ENCODE measurements at places on chromosomes 5 and 9.

DNA sequence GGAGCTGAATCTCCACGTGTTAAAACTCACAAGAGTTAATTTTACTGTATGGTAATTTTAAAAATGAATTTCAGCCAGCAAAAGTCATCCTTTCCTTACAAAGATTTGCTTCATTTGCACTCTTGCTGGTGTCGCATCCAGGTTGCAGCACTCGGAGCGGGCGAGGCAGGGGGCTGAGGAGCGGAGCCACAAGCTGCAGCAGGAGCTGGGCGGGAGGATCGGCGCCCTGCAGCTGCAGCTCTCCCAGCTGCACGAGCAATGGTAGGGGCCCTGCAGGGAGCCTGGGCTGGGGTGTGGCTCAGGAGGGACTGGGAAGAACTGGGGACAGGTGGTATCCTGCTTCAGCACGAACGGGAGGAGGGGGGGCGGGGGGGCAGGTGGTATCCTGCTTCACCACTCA, 27.1 kb downstream of the HNRNPH1 start:
- DNase-seq: peak; percentile 90

DNA sequence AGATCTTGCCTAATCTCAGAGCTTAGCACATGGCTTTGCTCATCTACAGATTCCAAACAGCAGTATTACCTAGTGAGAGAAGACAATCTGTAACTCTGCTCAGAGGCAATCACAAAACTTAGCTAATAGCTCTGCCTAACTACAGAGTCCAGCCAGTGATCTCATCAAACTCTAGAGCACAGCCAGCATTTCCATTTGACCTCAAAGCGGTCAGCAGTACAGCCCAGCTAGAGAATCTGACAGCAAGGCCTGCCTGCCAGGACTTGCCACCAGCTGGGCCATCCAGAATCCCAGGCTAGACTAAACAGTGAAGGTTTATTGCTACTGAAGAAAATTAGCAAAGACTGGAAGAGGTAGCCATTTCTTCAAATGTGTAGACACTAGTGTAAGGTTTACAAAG, 217.9 kb upstream of the VLDLR start:
- no peak for DNase-seq

DNA sequence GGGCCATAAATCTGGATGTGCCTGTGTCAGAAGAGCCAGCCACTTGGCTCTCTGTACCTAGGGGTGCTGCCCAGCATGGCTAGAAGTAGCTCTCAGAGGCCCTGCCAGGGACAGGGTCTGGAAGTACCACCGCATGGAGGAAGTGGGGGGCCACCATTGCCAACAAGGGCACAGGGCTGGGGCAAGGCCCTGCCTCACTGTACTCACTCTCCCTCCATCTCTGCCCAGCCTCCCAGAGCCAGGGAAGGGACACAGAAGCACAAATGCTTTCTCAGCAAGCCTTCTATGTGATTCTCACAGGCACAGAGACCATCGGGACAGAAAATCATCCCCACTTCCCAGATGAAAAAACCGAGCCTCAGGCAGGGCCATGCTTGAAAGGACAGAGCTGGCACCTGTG, 138.1 kb downstream of the C5orf15 start:
- DNase-seq: no peak

- DNase-seq: no peak
Measured at GRCh38 chr5:55438998-55439397, 95.8 kb downstream of the PLPP1 start.

DNA sequence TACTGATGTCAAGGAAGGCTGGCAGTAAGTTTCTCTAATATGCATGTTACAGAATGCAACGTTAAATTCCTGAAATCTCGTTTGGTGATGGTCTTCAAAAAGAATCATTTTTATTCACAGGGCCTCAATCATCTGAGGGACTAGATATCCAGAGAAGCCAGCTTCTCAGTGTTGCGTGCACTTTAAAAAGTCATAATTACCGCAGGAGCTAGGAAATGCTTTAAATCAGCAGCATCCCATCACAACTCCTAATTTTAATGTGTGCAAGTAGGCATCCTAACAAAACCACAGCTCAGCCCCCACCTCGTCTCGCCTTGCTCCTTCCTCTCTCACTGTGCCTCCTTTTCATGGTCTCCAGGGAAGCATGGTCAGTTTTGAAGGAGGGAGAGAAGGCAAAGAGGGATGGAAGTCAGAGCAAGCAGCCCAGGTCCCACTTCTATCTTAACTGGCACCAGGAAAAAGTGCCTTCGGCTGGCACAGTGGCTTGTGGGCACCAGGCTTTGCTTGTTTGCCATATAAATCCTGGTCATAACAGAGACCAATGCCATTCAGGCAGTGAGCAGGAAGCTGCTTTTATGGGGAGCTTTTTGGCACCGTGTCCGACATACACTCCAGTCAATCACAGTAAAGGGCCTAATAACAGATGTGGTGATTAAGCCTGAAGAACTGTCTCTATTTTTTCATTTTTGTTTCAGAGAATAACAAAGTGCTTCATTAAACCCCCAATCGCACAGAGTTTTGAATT, 21.4 kb downstream of the MEGF10 start:
- peak; percentile 80 for DNase-seq

DNA sequence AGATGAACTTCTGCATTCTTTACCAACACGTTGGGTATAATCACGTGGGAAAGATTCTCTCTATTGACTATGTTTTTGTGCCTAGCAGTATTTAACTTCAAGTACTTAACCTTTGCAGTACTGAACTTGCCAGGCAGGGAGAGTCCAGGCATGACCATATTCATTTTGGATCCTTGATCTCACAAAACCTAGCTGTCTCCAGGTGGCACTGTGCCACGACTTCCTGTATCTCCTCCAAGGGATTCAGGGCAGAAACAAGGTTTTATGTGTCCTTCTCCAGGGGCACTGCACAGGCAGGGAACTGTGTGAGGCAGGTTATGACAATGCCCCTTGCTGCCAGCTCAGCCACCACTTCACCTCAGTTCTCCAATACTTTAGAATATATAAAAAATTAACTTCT, 11.7 kb upstream of the IFNA5 start:
- DNase-seq: peak; percentile 50

DNA sequence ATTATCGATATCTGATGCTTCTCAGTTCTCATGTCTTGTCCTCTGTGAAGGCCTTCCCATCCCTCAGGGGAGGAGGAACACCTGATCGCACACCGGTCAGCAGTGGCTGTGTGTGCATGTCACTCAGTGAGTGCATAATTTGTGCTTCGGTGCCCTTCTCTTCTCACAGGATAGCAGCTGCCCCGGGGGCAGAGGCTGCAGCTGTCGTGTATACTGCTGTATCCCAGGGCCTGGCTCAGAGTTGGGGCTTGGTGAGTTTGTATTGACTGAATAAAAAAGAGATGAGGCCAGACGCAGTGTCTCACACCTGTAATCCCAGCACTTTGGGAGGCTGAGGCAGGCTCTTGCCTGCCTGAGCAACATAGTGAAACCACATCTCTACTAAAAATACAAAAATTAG, 49.7 kb upstream of the NCS1 start:
- peak; percentile 90 for DNase-seq

DNA sequence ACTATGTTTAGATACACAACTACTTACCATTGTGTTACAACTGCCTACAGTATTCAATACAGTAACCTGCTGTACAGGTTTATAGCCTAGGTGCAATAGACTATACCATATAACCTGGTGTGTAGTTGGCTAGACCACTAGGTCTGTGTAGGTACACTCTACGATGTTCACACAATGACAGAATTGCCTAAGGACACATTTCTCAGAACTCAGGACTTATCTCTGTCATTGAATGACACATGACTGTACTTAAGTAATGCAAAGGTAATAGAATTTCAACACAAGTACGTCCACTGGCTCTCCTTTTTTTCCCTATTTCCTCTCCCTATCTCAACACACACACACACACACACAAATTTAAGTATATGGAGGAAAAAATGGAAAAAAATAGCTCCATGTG, 385.6 kb downstream of the CTNND2 start:
- no peak for DNase-seq

DNA sequence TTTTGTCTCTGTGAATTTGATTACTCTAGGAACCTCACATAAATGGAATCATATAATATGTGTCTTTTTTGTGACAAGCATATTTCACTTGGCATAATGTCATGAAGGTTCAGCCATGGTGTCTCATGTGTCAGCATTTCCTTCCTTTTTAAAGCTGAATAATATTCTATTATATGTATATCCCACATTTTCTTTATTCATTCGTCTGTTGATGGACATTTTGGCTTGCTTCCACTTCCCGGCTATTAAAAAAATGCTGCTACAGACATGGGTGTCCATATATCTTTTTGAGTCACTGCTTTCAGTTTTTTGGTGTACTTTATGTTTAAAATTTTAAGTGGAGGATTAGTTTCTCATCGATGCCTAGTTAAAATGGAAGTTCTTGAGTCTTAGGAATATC, 59.8 kb upstream of the C5orf63 start:
- no peak for DNase-seq

DNA sequence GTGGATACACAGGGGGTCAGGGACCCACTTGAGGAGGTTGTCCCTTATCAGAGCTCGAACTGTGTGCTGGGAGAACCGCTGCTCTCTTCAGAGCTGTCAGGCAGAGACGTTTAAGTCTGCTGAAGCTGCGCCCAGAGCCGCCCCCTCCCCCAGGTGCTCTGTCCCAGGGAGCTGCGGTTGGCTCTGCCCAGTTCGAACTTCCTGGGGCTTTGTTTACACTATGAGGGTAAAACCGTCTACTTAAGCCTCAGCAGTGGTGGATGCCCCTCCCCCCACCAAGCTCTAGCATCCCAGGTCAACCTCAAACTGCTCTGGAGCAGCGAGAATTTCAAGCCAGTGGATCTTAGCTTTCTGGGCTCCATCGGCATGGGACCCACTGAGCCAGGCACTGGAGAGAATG, 15.9 kb downstream of the SRD5A1 start:
- no peak for DNase-seq

GRCh38 chr5:36047384-36048160, 19.1 kb downstream of the UGT3A2 start:
- no peak for DNase-seq

GRCh38 chr5:162842727-162843126, 594.7 kb upstream of the CCNG1 start:
- DNase-seq: no peak

DNA sequence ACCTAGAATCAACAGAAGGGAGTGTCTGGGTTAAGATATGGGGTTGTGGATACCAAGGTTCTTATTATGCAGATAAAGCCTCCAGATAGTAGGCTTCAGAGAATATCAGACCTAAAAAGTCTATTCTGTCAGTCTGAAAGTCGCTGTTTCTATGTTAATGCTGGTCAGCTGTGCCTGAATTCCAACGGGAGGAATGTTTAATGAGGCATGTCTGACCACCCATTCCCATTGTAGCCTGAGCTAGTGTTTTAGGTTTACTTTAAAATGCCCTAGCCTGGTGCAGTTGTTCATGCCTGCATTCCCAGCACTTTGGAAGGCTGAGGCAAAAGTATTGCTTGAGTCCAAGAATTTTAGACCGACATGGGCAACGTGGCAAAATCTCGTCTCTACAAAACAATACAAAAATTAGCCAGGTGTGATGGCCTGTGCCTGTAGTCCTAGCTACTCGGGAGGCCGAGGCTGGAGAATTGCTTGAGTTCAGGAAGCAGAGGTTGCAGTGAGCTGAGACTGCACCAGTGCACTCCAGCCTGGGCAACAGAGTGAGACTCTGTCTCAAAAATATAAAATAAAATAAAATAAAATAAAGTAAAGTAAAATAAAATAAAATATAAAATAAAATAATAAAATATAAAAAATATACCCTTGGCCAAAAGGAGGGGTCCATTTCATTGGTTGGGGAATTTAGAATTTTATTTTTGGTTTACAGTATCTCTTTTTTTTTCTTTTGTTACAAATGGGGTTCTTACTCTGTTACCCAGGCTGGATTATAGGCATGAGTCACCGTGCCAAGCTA, 7.8 kb upstream of the SOX30 start:
- no peak for DNase-seq

GRCh38 chr5:78008356-78008967, 232.3 kb upstream of the TBCA start:
- peak; percentile 87 for DNase-seq

DNA sequence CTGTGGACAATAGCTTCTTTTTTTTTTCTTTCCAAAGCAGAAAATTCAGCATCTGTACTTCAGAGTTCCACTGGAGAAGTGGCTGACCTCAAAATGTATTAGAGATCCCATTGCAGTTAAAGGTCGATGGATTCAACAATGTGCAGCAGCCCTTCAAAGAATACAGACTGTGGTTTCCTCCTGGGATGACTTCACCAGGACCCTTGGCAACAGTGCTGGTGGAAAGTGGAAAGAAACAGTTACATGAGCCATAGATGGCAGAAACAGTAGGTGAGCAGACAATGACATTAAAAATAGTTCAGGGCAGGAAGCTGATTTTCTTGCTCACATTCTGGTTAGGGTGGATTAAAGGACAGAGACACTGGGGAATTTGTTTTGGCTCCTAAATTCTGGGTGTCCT, 62.4 kb downstream of the SLC28A3 start:
- no peak for DNase-seq

GRCh38 chr5:151070449-151070848, 10.4 kb downstream of the TNIP1 start:
- no peak for DNase-seq

GRCh38 chr5:67199859-67200258, 3.3 kb upstream of the CD180 start:
- no peak for DNase-seq

- peak; percentile 43 for DNase-seq
Measured at GRCh38 chr9:21872696-21873095, 70.3 kb downstream of the MTAP start.

GRCh38 chr5:90803876-90804275, 245.3 kb downstream of the ADGRV1 start:
- DNase-seq: no peak

- DNase-seq: peak; percentile 79
Measured at GRCh38 chr5:74035521-74035937, 409.5 kb downstream of the ARHGEF28 start.

DNA sequence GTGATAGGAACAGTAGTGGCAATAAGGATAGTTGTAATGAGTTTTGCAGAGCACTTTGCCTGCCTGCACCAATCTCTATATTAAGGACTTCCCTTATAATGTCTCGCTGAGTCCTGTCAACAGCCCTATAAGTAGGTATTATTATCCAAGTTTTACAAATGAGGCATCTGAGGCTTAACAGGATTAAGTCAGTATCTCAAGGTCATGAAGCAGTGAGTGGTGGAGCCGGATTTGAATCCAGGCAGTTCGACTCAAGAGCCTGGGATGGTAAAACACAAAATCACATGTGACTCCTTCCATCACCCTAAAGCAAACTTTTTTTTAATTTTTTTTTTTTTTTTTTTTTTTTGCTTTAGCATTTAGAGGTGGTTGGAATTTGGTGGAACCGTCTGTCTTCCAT, 59.0 kb upstream of the RARS1 start:
- DNase-seq: no peak

GRCh38 chr9:16532681-16533450, 337.6 kb downstream of the BNC2 start:
- peak; percentile 62 for DNase-seq

Measured in NCI-H69 (cell line).